ENCODE measurements at places on chromosomes 1 and 21.

- DNase-seq: no peak
Measured at GRCh38 chr1:239587066-239587465, 200.7 kb downstream of the CHRM3 start.

- no peak for DNase-seq
Measured at GRCh38 chr1:31112266-31112935, 46.9 kb upstream of the PUM1 start.

- no peak for DNase-seq
Measured at GRCh38 chr1:117633423-117633822, 27.6 kb downstream of the TENT5C start.

- no peak for DNase-seq
Measured at GRCh38 chr1:178682886-178683285, 42.2 kb upstream of the RALGPS2 start.

DNA sequence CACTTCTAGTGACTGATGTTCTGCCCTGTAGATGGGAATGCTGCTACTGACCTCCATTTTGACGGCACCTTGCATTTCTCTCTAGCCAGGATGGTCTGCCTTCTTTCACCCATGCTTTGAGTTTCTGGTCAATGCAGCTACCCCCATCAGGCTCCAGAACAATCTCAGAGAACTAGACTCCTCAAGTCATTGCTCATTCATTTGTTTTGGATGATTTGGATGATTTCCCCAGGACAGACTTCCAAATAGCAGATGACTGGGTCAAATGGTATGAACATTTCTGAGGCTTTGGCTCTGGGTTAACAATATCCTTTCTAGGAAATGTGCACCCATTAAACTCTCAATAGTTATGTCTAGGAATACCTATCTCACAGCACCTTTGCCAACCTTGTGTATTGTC lies 63.9 kb downstream of the CSMD2 start:
- peak; percentile 10 for DNase-seq

- DNase-seq: no peak
Measured at GRCh38 chr1:235720544-235720943, 71.0 kb upstream of the GNG4 start.

- no peak for DNase-seq
Measured at GRCh38 chr21:33023574-33024200, 2.0 kb upstream of the OLIG2 start.

DNA sequence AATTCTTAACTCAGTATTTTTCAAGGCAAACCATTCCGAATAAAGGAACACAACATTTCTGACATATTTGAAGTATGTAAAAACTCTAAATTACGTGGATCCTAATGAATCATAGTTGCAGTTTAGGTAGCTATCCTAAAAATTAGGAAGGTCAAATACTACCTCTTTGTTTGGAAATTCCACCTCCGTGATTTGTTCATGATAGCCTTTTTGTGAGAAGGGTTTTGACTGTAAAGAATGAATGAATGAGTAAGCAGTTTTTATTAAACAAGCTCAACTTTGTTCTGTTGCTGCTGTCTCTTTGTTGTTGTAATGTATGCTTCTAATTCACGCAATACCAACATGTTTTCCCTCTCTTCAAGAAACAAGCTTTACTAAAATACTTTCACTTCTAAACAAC lies 840.4 kb downstream of the USP25 start:
- DNase-seq: no peak

DNA sequence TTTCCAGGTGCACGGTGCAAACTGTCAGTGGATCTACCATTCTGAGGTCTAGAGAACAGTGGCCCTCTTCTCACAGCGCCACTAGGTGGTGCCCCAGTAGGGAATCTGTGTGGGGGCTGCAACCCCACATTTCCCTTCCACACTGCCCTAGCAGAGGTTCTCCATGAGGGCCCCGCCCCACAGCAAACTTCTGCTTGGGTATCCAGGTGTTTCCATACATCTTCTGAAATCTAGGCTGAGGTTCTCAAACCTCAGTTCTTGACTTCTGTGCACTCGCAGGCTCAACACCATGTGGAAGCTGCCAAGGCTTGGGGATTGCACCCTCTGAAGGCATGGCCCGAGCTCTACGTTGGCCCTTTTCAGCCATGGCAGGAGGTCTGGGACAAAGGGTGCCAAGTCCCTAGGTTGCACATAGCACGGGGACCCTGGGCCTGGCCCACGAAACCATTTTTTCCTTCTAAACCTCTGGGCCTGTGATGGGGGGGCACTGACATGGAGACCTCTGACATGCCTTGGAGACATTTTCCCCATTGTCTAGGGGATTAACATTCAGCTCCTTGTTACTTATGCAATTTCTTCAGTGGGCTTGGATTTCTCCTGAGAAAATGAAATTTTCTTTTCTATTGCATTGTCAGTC lies 10.0 kb downstream of the HS2ST1 start:
- DNase-seq: no peak

- DNase-seq: peak; percentile 60
Measured at GRCh38 chr1:165854101-165854845, 26.9 kb downstream of the UCK2 start.

GRCh38 chr1:201712387-201713085 lies 116.4 kb upstream of the IPO9 start:
- no peak for DNase-seq

DNA sequence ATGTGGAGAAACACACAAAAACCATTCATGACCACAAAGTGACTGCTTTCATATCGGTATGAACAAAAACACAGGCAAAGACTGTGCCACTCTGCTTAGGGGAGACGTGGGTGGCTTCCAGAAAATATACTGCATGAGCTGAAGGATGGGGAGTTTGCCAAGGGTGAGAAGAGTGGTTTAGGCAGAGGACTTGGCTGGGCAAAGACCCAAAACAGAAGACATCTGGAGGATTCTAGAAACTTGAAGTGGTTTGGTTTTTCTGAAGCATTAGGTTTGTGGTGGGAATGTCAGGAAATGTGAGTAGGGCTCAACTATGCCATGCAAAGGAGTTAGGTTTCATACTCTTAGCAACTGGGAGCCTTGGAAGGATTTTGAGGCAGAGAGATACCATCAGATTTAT lies 26.6 kb upstream of the DNM3 start:
- peak; percentile 42 for DNase-seq
